ENCODE measurements at places on chromosomes 6 and 20. TPM values are rescaled to one million over a fixed set of nuclear protein-coding genes. Genes with fewer than 3 reads are reported as not detected.

- DNase-seq: no peak
These were observed 48.7 kb downstream of the TSHZ2 start for GRCh38 chr20:53020834-53021233.

- no peak for DNase-seq
These were observed 67.0 kb downstream of the SRC start for GRCh38 chr20:37413023-37413334.

GRCh38 chr20:36303020-36303595 lies 3.0 kb upstream of the DLGAP4 start:
- DNase-seq: no peak

DNA sequence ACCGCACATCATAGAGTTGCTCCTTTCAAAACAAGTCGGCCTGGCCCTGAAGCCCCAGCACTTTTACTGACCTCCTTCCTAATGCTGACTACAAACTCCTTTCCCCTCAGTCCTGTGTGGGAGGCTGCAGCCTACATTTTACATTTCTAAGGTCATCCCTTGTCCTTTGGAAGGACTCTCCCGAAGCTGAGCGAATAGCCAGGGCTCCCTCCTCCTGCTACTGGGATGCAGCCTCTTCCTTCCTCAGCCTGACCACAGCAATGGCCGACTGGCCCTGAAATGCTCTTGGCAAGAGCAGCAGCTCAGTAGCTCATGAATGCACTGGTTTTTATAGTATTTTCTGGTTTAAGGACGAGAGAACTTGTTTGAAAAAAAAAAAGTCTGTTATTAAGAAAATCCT lies 679 bp downstream of the ADGRF5 start:
- no peak for DNase-seq

DNA sequence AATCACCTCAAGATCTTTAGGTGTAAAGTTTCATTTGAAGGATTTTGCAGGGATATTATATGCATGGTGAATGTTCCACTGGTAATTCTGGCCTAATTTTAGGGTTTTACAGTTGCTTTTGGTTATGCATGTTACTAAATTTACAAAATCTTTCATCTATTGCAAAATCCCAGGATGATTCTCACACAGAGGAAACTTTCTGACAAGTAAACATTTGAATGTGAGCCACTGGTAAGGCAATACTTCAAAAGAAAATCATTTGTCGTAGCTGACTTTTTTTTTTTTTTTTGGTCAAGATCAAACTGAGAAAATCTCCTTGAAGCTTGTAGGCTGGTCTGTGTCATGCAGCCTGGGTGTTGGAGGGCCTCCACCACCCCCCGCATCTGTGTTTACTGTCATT lies 141.9 kb upstream of the EXOC2 start:
- DNase-seq: no peak

GRCh38 chr20:24727795-24728194 lies 221.3 kb upstream of the CST7 start:
- DNase-seq: no peak

DNA sequence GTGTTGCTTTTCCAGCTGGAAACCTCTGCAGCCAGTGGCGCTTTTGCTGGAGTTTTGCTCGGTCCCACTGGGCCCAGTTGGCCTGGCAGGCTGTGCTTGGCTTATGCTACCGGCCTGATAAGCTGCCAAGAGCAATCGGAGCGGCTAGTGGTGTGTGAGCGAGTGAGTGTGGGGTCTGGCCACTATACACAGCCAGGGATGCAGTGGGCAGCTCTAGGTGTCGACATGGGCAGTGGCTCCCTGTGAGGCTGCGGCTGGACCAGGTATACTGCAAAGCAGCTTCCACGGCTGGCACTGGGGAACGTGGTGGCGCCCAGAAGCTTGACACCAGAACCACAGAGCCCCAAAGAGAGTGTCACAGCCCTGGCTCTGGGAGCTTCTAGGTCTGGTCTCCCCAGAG lies 996.5 kb downstream of the GRIK2 start:
- no peak for DNase-seq

GRCh38 chr6:21831521-21832291 lies 238.2 kb downstream of the SOX4 start:
- DNase-seq: no peak

DNA sequence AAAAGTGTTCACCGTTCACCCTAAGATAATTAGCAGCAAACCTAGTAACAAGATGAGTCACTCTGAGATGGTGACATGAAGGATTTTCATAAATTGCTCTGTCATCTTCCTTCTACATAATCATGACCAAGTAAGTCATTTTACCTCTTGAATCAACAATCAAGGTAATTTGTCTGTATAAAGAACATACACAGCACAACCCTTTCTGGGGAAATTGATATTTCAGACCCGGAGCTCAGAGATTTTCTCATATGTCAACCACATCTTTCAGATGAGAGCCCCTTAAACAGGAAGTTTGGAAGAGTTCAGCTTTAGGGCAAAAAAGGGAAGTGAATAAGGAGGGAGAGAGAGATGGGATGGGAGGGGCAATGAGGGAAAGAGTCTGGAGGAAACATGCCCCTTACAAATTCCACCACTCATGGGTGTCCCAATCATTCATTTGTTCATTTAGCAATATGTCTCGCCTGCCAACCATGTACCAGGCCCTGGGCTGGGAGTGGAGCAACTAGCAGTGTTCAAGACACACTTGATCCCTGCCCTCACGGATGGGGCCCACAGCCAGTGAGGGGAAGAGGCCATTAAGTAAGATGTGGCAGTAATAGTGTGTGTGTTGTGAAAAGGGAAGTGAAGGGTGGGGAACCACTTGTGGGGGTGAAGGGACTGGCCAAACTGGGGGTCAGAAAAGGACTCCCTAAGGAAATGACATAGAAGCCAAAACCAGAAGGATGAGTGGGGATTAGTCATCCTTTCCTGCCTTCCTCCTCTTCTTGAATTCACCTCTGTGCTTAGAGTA lies 190.9 kb downstream of the MAFB start:
- DNase-seq: no peak

DNA sequence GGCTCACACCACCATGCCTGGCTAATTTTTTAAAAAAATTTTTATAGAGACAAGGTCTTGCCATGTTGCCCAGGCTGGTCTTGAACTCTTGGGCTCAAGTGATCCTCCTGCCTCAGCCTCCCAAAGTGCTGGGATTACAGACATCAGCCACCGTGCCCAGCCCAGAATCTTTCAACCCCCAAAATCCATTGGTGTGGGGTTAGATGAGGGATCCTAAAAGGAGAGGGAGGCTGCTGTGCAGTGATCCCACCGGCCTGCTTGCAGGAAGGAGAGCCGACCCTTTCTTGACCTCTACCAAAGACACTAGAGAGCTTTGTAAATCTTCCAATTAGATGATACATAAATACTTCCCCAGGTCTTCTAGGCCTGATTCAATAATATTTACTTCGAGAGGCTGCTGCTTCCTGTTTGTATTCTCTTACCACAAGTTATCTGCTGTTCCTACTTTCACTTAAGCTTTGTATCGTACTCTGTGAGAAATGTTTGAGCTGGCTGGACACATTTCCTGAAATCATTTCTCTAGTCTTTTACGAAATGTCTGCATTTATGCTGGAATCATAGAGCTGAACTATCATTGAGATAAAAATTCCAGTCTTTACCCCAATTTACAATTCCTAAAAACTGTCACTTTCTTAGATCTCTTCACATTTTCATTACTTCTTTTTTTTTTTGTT lies 49.3 kb upstream of the IER3 start:
- DNase-seq: no peak

DNA sequence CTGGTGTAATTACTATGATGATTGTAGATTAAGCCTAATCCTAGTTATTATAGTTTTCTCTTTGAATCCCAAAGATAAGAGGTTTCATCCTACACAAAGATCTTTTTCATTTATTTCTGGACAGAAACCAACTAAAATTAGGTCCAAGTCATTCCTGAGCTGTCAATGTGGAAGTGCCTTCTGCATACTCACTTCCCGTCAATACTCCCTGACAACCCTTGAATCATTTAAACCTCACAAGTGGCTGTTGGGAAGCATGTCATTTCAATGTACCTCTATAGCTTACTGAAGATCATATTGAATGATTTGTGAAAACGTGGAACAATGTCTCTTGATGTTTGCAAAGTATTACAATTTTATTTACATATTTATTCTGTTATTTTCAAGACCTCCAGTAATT lies 274.1 kb downstream of the HACE1 start:
- no peak for DNase-seq

The UNC93A gene
- 2.8 TPM for total RNA-seq

The GHRH gene
- total RNA-seq: 14.4 TPM

The SLC26A8 gene
- total RNA-seq: 0.09 TPM

The MCHR2 gene
- total RNA-seq: not detected

The SLC44A4 gene
- 0.42 TPM for total RNA-seq

The SLC24A3 gene
- 0.99 TPM for total RNA-seq

The AAR2 gene
- total RNA-seq: 26.0 TPM

All from thymus (tissue), 14 donors.